ENCODE measurements at places on chromosomes 1 and 21.

GRCh38 chr1:227604446-227604845 lies 41.1 kb downstream of the ZNF678 start:
- no peak for DNase-seq

- no peak for DNase-seq
Measured at GRCh38 chr1:176904057-176904751, 260.3 kb downstream of the ASTN1 start.

DNA sequence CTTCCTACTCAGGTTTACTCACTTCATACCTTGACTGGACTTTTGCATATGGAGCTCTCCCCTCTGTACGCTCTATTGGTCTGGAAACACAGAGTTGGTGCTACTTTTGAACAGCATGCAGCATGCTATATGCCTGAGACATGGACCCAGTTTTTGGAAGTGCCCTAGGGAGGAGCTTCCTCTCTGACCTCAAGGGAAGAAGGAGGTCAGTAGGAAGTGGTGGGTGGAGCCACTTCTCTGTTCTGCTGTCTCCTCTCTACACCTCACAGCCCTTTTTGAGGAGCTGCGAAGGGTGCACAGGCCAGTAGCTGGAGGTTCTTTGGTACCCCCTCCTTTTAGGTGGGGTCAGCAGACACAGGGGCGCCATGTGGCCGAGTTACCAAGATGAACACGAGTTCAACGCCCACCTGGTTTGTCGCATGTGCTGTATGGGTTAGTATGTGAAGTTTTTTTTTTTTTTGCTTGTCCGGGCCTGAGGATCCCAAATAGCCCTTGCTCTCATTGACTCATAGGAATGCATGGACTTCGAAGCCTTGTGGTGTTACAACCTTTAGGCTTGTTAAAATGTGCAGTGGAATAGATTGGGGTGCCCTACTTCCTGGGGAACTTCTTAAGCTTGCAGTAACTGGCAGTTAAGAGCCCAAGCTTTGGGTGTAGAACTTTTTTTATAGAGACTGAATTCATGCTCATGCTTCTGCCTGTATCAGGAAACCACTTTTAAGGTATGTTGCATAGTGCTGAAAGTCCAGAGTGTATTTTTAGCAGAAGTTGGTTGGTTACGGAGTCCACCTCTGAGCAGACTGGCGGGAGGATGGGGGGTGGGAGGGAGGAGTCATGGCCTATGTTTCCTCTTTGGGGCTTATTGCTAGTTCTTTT lies 10.7 kb downstream of the MACF1 start:
- no peak for DNase-seq

GRCh38 chr21:43968410-43969114 lies 43.5 kb upstream of the TRAPPC10 start:
- no peak for DNase-seq

DNA sequence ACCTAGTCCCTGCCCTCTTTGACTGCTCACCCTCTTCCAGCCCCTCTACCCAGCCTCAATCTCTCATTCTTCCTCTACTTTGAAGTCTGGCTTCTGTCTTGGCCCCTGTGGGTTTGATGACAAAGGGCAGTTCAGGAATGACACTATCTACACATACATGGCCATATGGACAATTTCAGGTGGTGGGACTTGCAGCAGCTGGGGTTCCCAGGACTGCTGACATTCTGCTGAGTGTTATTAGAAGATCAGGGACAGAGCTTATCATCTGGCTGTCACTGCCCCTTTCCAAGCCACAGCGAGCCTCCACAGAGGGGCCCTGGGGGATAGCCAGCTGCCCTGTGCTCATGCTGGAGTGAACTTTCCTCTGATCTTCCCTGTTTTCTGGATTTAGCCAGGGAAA lies 97.4 kb upstream of the IPO9 start:
- DNase-seq, result no peak

- no peak for DNase-seq
Measured at GRCh38 chr21:27703791-27704190, 736.9 kb upstream of the ADAMTS5 start.

GRCh38 chr1:150576367-150576711 lies 3.1 kb downstream of the MCL1 start:
- DNase-seq, result no peak

GRCh38 chr21:38820471-38821239 lies 14.9 kb downstream of the ETS2 start:
- no peak for DNase-seq

DNA sequence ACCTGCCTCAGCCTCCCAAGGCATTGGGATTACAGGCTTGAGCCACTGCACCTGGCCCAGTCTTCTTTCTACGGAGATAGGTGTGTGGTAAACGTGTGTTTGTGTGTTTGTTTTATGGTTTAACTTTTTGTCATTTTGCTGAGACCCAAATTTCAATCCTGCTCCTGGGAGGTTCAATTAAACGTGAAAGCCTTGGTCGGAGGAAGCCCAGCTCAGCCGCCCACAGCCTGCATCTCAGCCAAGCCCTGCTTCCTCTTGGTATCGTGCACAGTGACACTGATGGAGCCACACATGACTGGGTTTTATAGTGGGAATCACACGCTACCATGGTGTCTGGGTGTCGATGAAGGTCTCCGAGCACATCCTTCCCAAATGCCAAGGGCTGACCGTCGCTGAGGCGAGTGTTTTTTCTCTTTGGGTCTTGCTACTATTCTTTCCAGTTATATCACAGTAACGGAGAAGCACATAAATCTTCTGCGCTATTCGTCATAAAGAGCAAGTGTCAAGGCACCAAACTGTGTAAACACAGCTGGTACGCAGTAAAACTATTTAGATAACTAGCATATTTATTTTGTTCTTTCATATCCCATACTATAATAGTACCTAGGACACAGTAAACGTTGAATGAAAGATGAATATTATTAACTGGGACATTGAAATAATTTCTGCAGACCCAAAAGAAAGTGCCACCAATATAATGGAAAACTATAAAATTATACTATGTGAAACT lies 39.3 kb downstream of the HLCS start:
- DNase-seq, result no peak

GRCh38 chr1:71785000-71785399 lies 497.3 kb downstream of the NEGR1 start:
- DNase-seq, result no peak

DNA sequence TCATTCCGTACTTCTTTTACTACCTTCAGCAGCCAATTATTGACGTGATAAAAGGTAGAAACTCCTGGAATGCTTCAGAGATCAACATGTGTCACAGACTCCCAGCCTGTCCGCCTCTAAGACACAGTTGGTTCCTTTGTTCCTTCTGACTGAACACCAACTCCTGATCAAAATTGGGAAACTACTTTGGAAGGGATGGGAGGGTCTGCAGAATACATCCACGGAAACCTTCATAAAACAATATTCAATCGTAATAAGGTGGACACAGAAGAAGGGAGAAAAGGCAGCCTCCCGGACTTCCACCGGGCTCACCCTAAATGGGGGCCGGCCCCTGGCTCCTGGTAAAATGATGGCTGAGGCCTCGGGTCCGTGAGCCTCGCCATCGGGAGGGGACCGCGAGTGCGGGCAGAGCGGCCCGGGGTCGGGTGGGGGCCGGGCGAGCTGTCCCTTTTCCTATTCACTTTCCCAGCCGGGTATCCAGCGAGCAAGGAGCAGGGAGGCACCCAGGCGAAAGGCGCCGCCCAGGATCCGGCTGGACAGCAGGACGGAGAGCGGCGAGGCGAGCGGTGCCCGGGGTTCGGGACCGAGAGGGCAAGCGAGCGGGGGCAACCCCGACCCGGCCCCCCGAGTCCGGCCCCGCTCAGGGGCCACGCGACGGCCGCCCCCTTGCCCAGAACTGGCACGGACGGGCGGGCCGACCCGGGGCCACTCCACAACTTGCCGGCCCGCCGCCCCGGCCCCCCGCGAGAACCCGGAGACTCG lies 805 bp downstream of the NRIP1 start:
- DNase-seq, result no peak

DNA sequence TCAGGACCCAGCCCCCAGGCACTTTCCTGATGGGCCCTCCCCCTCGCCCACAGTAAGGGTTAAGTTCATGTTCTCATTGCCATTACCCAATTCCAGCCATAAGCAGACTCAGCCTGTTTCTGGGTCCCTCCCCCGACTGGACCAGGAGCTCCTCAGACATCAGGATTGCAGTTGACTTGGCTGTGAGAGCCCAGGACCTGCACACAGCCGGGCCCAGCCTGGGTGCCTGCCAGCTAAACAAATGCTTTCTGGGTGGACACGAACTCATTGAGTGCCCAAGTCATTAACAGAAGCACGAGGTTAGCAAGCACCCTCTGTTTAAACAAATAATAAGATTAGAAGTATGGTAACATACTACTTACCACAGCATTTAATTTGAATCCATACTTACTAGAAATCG lies 147.9 kb upstream of the POU3F1 start:
- DNase-seq, result no peak

- DNase-seq, result no peak
Measured at GRCh38 chr1:115423776-115424175, 85.7 kb upstream of the NGF start.
